ENCODE measurements at places on chromosomes 4 and X.
A peak's percentile ranks its signal among the peaks of the same experiment; 100 is the strongest.

DNA sequence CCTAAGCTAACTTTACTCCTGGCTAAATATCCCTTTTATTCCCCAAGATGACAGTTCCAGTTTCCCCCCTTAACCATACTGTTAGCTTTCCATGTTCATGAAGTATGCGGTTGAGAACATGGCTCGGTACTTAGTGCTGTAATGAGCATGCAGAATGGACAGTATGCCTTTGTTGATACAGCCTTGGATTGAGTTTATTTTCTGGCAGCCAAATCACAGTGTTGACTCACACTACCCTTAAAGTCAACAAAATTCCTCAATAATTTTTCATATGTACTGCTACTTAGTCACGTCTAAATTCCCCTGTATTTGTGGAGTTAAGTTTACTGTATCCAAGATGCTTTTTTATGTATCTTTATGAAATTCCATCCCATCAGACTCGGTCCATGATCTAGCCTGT is 1.4 kb upstream of the VEGFC start:
- no peak for DNase-seq

DNA sequence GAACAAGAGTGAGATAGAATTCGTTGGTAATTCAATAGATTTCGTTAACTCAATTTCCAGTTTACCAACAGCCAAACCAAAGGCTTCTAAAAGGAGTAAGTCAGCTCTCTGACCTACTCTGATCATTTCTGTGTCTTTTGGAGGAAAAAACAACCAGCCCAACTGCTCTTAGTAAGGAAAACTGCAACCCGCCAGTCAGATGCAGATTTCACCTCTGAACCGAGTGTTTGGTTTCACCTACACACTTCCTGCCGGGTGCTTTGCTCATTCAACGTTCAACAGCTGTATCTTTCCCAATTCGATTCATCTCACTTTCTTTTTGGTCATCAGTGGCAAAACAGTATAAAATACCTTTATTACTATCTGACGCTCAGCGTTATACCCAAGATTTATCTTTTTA is 24.5 kb downstream of the TMSB4X start:
- no peak for DNase-seq

DNA sequence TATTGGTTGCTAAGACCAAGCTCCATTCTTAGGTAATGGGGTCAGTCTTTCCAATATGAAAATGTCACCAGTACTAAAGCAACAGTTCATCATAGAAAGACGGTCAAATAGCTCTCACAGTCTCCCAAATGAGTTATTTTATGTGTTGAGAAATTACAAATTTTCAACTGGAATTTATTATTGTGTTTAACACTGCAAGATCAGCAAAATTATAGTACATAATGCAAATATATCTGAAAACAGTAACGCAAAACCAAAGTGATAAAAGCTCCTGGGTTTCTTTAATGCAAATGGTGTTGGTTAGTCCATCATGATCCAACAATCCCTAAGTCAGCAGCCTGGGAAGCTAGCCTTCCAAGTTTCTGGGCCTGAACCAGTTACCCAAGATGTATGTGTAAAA is 61.5 kb upstream of the EGFL6 start:
- no peak for DNase-seq

GRCh38 chr4:139966383-139966782 is 187.6 kb downstream of the MAML3 start:
- DNase-seq, result no peak

DNA sequence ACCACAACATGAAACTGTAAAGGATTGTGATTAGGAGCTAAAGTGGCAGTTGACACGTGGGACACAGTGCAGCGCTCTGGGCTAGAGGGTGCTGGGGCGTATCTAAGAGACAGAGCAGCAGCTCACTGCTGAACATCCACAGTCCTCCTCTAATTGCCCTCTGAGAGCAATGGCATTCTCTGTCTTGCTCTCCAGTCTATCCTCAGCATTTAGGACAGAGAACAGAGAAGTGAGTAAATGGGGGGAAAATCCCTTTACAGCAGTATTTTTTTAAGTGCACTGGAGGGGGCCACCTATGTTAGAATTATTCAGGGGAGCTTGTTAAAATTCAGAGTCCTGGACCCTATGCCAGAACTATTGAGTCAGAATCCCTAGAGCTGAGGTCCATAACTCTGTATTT is 4.2 kb upstream of the TMEM154 start:
- no peak for DNase-seq

DNA sequence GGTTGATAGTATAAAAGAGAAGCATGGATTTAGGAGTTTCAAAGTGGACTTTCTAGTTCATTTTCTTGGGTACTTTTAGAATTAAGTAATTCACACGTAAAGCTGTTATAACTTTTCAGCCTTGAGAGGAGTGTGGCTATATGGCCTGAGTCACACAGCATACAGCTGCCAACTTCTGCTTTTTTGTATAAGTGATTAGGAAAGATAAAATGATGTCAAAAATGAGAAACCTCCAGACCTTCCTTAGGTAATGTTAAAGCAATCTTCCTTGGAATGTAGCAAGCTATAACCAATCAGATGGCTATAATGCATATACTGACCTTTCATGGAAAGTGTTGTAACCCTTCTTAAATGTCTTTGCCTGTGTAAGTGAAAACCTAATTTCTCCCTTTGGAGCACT is 39.2 kb downstream of the RAB40AL start:
- no peak for DNase-seq

- DNase-seq, result peak; percentile 82
Observed at GRCh38 chr4:168923526-168924194, 86.4 kb downstream of the CBR4 start.

DNA sequence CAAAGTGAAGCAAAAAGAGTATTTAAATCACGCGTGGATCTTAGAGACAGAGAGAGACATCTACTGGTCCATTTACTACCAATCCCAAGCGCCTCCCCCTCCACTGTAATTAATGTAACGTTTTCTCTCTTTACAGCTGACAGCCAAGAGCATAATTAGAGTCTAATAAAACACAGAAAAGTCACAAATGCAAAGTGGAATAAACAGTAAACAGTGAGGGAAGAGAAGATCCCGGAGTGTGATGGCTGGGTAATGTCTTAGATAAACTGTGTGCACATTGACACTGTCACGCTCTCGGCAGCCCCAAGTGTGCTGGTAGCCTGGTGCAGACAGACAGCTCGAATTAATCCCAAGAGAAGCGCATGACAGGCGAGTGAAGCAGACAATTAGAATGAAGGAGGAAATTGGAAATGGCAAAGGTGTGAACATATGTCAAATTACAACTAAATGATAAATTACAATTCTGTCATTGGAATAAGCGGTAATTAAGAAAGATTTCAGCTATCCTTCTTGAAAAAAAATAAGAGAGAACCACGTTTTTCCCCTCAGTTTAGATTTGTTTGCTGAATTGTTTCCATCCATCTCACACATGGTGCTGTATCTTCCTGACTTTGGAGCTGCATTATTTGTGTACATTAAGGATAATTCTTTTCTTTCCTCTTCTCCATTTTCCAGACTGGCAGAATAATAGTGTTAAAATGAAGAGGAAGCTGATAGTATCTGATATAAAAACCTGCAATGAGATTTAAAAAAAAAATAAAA is 100.1 kb downstream of the CXXC4 start:
- DNase-seq, result peak; percentile 24

- DNase-seq, result no peak
Observed at GRCh38 chr4:176189891-176190795, 5.2 kb downstream of the SPATA4 start.

DNA sequence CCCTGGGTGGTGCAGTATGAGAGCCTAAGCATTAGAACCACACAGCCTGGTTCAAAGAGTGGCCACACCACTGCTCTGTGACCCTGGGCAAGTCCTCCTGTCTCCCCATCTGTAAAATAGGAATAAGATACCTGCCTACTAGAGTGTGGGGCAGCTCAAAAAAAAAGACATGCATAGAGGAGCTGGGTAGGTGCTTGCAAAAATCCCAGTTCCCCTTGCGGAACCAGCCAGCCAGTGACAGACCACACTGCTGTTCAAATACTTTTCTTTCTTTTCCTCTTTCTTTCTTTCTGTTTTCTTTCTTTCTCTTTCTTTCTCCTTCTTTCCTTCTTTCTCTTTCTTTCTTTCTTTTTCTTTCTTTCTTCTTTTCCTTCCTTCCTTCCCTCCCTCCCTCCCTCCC is 63.0 kb upstream of the TRIM2 start:
- DNase-seq, result no peak

- DNase-seq, result no peak
Observed at GRCh38 chr4:122894827-122895226, 27.6 kb downstream of the NUDT6 start.

- DNase-seq, result no peak
Observed at GRCh38 chrX:133923113-133923512, 62.3 kb downstream of the GPC3 start.

GRCh38 chr4:183919141-183919540 is 14.0 kb downstream of the STOX2 start:
- DNase-seq, result no peak

- DNase-seq, result peak; percentile 47
Observed at GRCh38 chr4:6633091-6633906, 7.2 kb upstream of the MRFAP1 start.

- DNase-seq, result no peak
Observed at GRCh38 chrX:1610166-1610565, 4.7 kb upstream of the ASMT start.

DNA sequence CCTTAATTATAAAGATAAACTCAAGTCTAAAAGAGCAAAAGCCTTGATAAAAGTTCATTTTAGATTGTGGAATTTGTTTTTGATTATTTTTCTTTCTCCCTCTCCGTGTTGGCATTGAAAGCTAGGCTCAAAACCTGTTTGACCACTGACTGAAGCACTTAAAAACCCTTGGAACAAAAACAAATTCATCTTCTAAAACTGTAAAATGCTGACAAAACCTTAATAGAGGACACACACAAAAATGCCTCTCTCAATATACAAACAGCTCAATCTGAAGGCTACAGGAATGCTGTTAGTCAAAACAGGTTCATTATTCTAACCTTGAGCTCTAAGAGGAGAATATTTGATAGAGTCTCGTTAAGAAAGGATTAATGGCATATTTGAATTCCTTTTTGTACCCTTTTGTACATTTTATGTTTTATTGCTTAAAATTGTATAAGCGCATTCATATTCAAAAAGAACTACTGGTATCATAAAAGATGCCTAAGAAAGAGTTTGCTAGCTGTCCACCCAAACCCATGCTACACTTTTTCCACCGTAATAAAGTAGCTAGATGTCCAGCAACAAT is 74.3 kb upstream of the NAP1L5 start:
- no peak for DNase-seq

DNA sequence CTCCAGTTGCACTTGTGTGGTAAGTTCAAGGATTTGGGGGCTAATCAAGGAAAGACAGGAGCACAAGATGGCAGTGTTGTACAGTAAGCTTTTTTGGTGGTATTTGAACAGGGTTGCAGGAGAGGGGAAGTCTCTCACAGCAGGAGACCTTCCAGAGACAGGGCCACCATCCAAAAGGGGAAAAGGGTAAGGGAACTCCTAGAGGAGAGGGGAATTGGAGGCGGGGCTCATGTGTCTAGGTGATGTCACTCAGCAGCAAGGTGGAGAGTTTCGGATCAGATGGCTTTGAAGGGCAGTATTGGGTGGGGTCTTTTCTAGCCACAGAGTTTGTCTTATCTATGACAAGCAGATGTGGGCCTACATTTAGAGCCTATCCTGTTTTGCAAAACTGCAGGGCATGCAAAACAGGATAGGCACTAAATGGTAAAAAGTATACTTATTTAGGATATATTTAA is 13.4 kb upstream of the RNF175 start:
- peak; percentile 58 for DNase-seq

DNA sequence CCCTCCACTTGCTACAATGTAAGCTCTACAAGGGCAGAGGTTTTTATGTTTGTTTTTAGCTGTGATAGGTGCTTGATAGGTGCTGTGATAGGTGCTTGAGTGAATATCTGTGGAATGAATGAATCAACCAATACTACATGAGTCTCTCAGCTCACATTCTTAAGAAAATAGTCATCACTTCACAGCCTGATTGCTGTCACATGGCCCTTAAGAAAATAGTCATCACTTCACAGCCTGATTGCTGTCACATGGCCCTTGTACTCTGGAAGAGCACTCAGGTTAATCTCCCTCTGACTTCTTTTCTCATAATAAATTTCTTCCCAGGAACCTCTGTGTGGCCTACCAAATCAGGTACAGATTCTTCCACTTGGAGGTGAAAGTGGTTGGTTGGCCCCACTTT is 335.2 kb downstream of the TENM3 start:
- no peak for DNase-seq

DNA sequence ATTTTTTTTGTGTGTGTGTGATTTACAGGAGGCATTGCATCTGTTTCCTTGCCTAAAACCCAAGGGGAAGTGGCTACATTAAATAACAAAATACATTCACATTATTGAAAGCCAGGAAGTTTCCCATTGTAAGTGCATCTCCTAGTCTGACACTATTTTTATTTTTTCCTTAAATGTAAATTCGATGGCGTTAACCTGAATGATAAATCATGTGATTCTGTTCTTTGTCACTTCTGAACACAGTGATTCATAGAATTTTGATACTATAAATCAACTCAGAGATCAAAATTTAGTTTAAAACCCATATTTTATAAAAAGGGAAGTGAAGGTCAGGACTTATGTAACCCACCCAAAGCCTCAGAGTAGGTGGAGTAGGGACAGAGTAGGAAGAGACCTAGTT is 258.1 kb downstream of the GABRG1 start:
- no peak for DNase-seq

DNA sequence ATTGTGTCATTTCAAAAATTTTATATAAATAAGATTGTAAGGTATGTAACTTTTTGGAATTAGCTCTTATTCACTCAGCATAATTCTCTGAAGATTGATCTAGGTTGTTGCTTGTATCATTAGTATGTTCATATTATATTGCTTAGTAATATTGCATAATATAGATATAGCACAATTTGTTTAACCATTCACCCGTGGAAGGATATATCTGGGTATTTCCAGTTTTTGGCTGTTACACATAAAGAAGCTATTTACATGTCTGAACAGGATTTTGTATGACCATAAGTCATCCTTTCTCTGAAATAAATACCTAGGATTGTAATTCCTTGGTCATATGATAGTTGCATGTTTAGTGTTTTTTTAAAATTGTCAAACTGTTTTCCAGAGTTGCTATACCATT is 82.5 kb downstream of the CPEB2 start:
- DNase-seq, result no peak

GRCh38 chr4:65724973-65725372 is 54.7 kb upstream of the EPHA5 start:
- DNase-seq, result no peak

GRCh38 chr4:59068722-59069418 is 1958.7 kb upstream of the IGFBP7 start:
- DNase-seq, result no peak
